ENCODE measurements at places on chromosomes 12 and 14. TPM values are rescaled to one million over a fixed set of nuclear protein-coding genes. Genes with fewer than 3 reads are reported as not detected.

The UBE3B gene
- total RNA-seq, result 43.8 TPM

The CLEC14A gene
- 167 TPM for total RNA-seq

The TOMM20L gene
- total RNA-seq, result not detected

The TRHDE gene
- total RNA-seq, result not detected

The CD163 gene
- not detected for total RNA-seq

The KIF21A gene
- total RNA-seq, result 3.8 TPM

The GPR137C gene
- total RNA-seq, result 0.87 TPM

The PTPRO gene
- 0.10 TPM for total RNA-seq

The ACSM4 gene
- total RNA-seq, result not detected

The FAM181A gene
- total RNA-seq, result not detected

The MYH6 gene
- total RNA-seq, result 0.05 TPM

The POTEM gene
- not detected for total RNA-seq

The GDF3 gene
- 0.74 TPM for total RNA-seq

The KRT75 gene
- total RNA-seq, result not detected

The E2F7 gene
- 27.8 TPM for total RNA-seq

The SIX4 gene
- total RNA-seq, result 1.00 TPM

The LALBA gene
- not detected for total RNA-seq

The LIMA1 gene
- 98.0 TPM for total RNA-seq

The CLEC4A gene
- total RNA-seq, result not detected

The KCNA5 gene
- total RNA-seq, result not detected

The PTGER2 gene
- not detected for total RNA-seq

The PIWIL1 gene
- total RNA-seq, result not detected

The MPHOSPH9 gene
- total RNA-seq, result 49.8 TPM

The OLR1 gene
- not detected for total RNA-seq

The GZMH gene
- total RNA-seq, result not detected

The MUCL1 gene
- total RNA-seq, result not detected

The TAC3 gene
- not detected for total RNA-seq

The PTPRB gene
- total RNA-seq, result 63.4 TPM

The C14orf180 gene
- not detected for total RNA-seq

The TM9SF1 gene
- 57.7 TPM for total RNA-seq

The HAL gene
- total RNA-seq, result not detected

The CCDC59 gene
- 51.3 TPM for total RNA-seq

The TAS2R30 gene
- 0.20 TPM for total RNA-seq

The RTL1 gene
- total RNA-seq, result not detected

The C2CD5 gene
- 17.2 TPM for total RNA-seq

The FAM186B gene
- total RNA-seq, result not detected

The CCDC38 gene
- total RNA-seq, result 0.15 TPM

The MBD6 gene
- total RNA-seq, result 5.1 TPM

The STAB2 gene
- total RNA-seq, result not detected

The BIN2 gene
- not detected for total RNA-seq

The CDK17 gene
- total RNA-seq, result 156 TPM

The CLEC4E gene
- total RNA-seq, result not detected

The DNAJC22 gene
- total RNA-seq, result 0.98 TPM

The RAD51AP1 gene
- 28.1 TPM for total RNA-seq

The FGF6 gene
- total RNA-seq, result not detected

The MYBPC1 gene
- total RNA-seq, result not detected

The KRT78 gene
- not detected for total RNA-seq

The ABCC9 gene
- 0.05 TPM for total RNA-seq

The NOVA1 gene
- 0.15 TPM for total RNA-seq

The LRRC10 gene
- total RNA-seq, result not detected

The PDE6H gene
- total RNA-seq, result not detected

The TGM1 gene
- total RNA-seq, result 2.1 TPM

The LAG3 gene
- total RNA-seq, result not detected

The KRT6B gene
- not detected for total RNA-seq
